CD4-positive, alpha-beta T cell treated with Interleukin-21 for 1 hour (primary cell): ENCODE measurements at places on chromosomes 2 and 18.

- no peak for DNase-seq
These were observed 303.5 kb upstream of the ZNF804A start for GRCh38 chr2:184294831-184295230.

DNA sequence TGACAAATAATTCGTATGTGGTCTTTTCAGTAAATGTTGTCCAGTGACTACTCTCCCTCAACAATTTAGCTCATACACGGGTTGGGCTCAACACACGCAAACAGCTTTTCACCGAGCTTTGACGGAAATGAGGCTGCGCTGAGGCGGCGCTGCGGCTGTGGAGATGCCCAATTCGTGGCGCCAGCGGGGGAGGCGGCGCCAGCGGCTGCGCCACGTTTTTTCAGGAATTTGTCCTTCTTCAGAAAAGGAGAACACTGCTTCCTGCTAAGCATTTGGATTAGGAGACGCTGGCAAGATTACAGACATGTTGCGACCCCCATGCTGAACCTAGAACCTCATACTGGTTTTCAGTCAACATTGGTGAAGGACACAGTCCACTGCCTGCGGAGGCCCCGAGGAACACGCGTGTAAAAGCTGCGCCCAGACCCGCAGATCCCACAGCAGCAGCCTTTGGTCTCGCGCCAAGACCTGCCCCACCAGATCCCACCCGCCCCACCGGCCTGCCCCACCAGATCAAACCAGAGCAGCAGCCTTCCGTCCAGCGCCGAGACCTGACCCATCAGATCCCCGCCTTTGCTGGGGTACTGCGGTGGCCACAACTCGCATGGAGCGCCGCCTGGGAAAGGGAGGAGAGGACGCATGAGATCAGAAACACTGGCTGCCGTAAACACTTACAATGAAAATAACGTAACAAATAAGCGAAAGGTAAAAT lies 173.8 kb downstream of the TMEM18 start:
- DNase-seq, result no peak

DNA sequence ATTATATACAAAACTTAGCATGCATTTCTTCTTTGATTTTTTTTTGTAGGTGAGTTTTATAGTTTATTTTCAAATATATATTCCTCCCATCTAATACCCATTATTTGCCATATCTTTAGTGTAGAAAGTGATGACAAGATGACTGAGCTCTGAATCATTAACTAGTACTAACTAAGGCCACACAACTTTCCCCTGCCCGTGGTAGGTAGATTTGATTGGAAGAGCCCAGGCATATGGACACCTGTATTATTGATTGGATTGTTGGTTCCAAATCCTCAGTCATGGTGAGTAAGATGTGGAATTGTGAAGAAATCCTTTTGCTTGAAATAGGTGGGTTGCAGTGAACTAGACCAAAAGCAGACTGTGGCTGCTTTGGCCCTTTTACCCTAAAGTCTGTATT lies 54.8 kb downstream of the ABI2 start:
- no peak for DNase-seq

DNA sequence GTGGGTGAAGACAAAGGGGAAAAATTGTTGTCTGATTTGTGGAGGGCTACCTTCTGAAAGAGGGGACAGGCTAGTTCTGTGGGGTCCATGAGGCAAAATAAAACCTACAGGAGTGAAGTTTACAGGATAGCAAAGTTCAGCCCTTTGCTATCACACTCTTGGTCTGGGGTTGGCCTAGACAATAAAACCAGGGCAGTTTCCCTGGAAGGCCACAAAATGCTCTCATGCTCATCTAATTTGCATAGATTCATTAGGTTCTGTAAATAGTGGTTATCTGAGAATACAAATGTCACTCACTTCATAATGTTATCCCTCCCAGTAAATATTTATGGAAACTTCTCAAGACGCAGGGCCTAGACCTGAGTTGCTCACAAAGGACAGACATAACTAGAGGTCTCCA lies 63.6 kb downstream of the INSIG2 start:
- DNase-seq, result no peak

GRCh38 chr2:60882971-60883753 lies 1.8 kb downstream of the REL start:
- DNase-seq, result peak; percentile 56

GRCh38 chr2:46416739-46417403 lies 62.5 kb upstream of the TMEM247 start:
- DNase-seq, result no peak

GRCh38 chr2:109447776-109448175 lies 166.0 kb downstream of the SEPTIN10 start:
- no peak for DNase-seq

DNA sequence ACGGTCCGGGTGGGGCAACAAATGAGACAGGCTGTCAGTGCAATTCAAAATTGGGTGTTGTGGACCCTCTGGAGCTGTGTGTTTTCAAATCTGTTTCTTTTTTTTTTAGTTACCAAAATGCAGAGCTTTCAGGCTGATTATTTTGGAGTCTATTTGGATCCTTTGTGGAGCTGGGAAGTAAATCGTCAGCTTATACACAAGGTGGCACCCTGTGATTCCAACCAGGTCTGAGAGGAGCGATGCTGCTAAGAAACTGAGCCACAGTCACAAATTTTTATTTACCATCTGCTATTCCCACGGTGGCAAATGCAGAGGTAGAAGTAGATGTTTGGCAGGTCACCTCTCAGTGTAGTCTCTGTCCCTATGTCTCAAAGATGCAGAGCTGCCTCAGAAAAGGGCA lies 3.8 kb upstream of the EPC2 start:
- no peak for DNase-seq
